PC-3 (cell line): ENCODE measurements at places on chromosomes 6 and 20.

DNA sequence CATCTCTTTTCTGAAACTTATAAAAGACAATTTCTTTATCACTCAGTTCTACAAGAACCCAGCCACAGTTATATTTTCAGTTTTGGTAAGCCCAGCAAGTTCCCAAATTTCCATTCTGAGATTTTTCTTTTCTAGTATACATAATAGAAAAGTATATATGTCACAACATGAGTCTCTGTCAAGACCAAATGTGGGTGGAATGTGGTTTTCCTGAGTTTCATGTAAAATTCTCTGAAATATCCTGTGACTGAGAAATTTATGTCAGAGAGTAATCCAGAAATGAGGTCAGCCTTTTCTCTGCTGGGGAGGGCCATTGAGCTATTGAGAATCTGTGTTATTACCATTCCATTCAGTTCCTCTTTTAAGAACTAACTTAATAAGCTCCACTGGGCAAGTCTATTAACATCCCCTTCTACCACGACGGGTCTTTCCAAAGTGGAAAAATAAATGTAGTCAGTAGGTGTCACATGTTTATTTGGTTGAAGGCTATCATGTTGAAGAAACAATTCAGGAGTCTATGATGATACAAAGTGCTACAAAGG is 100.7 kb upstream of the HMGN3 start:
- DNase-seq: no peak

GRCh38 chr6:148700741-148701311 is 46.0 kb upstream of the UST start:
- DNase-seq: peak; percentile 39

DNA sequence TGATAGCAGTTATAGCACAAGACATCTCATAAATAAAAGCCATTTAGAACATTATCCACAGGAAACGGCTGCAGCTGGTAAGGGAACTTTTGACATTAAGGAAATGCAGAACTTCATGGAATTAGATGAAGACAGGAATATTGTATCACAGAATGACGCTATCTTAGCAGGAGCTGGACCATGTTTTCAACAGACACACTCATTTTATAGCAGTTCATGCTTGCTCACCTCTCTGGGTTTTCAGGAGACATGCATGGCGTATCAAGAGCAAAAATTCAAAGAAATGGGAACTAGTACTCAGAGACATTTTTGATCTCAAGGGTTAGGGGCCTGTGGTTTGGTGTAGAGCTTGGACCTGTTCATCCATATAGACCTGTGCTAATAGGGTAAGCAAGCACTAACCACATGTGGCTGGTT is 125.0 kb downstream of the FYN start:
- no peak for DNase-seq

DNA sequence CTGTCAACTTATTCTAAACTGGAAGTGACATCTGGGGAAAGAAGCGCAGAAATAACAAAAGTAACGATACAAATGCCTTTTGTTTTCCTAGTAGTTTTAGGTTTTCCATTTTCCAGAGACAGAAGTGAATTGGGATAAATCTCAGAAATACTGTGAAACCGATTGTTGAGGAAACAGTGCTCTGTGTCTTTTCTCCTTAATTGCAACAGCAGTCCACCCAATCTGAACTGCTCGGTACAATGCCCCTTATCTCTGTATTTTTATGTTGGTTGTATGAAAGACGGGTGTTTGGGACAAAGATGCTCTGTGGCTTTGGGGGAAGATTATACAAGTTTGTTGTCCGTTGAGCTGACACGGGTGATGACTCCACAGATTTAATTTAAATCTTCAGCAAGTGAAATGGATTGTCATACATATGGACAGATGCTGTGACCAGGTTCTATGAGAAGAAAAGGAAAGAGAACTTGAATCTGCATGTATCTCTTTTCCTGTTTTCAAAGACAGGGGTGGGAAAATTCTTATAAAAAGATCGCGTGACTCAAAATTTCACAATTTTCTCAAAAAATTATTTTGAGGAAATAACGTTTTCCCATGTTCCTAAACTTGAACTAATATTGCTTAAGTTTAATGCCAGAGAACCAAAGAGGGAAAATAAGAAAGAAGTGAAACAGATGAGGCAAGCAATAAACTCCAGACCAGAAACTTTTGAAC is 41.2 kb downstream of the SASH1 start:
- no peak for DNase-seq

GRCh38 chr6:50961611-50962010 is 142.9 kb downstream of the TFAP2B start:
- no peak for DNase-seq

DNA sequence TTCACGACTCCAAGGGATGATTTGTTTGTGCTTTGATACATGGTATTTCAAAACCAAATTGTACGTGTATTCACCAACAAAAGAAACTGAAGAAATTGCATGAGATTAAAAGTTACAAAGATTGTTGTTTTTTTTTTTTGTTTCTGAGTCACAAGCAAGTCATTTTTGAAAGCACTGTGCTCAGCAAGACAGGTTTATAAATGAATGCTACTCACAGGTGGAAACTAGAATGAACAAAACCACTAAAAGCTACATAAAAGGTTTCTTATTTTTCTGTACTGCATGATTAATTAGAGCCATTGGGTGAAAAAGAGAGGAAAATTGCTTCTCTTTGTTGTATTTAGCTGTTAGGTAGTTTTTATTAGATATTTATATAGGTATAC is 90.2 kb upstream of the RIPOR2 start:
- DNase-seq: no peak

- DNase-seq: peak; percentile 59
Observed at GRCh38 chr6:17724341-17724740, 17.6 kb upstream of the NUP153 start.

DNA sequence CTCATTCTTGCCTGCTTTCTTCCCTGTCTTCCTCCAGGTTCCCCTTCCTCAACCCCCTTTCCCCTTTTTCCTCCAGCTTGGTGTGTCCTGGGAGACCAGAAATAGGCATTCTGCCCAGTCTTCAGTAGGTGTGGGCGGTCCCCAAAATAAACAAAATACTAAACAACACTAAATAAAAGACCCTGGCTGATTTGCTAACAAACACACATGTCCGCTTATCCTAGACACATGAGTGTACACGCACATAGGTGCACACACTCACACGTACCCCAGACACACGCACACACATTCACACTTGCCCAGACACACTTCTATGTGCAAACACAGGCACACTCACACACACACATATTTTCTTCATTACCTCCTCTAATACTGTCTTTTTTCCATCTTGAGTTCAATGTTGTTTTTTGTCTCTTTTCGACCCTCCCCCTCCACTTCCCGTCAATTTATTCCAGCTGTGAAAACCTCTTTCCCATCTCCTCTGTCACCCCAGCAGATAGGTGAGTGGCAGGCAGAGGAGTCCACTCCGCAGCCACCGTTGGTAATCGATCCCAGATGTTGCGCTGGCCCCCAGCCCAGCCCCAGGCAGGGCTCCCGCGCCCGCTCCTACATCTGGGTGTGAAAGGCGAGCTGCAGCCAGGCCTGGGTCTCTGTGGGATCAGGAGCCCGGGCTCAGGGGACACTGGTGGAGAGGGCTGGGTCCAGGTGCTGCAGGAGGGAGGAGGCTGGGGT is 56.9 kb upstream of the FOXP4 start:
- DNase-seq: no peak

DNA sequence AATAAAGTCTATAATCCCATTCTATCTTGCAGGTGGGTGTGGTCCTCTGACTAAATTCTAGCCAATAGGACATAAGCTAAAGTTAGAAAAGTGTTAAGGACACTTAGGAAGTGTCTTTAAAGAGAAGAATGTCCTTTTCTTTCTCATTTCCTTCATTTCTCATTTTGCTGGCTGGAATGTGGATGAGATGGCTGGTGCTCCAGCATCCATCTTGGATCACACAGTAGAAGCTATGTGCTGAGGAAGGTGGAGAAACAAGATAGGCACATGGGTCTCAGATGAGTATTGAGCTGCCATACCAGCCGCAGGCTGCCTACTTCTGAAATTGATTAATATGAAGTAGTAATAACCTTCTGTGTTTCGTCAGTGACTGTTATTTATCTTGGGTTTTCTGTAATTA is 289.0 kb downstream of the LRFN2 start:
- DNase-seq: no peak

DNA sequence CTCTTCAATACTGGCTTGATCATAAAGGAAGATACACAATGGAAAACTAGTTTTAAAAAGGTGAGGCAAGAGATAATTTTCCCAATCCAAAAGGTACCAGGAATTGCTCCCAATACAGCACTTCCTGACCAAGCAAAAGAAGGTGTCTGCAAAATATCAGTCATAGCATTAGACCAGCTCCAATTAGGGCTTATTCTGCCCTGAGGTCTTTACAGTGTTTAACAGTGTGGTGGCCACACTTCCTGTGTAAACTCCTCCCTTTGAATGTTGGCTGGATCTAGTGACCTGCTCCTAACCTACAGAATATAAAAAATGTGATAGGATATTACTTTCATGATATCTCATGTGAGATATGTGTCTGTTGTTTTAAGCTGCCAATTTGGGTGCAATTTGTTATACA is 57.1 kb upstream of the BTN3A2 start:
- DNase-seq: peak; percentile 32

- no peak for DNase-seq
Observed at GRCh38 chr6:95288251-95288650, 289.1 kb upstream of the MANEA start.

DNA sequence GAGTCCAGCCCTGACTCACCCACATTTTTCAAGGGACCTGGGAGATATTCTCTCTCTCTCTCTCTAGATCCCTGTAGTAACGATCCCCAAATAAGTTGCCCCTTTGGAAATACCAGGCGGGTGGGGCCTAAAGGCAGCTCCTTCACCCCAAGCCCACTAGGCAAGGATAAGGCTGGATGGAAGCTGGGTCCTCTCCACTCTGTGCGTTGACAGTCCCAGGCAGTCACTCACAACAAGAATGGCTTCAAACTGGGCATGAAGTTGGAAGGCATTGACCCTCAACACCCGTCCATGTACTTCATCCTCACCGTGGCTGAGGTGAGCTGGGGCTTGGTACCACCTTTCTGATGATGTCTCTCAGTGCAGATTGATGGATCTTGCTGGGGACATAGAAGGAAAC is 21.6 kb downstream of the L3MBTL1 start:
- DNase-seq: no peak

GRCh38 chr20:63536241-63536977 is 767 bp downstream of the PTK6 start:
- DNase-seq: peak; percentile 72

DNA sequence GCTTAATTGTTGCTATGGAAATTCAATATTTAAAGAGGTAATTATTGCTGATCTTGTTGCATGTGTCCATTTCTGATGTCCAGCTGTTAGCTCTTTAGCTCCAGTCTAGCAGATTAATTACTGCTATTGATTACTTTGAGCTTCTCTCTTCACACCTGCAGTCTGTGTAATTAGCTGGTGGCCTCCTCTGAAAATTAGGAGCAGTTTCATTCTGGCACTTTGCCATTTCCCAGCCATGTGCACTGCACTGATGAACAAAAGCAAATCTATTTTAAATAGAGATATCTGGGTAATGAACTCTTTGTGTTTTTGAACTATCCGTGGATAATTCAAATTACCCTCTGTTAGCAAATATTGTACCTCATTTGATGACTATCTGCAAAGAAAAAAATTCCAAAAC is 275.9 kb downstream of the RNF144B start:
- DNase-seq: no peak

- peak; percentile 8 for DNase-seq
Observed at GRCh38 chr6:30113003-30113759, at the start of gene TRIM31. TRIM31 (minus strand) TSS chr6:30113090; CDS start chr6:30112805, 285 bp downstream.
